Keratinocyte (primary cell): ENCODE measurements at places on chromosomes 12 and 14. TPM values are rescaled to one million over a fixed set of nuclear protein-coding genes. Genes with fewer than 3 reads are reported as not detected.

DNA sequence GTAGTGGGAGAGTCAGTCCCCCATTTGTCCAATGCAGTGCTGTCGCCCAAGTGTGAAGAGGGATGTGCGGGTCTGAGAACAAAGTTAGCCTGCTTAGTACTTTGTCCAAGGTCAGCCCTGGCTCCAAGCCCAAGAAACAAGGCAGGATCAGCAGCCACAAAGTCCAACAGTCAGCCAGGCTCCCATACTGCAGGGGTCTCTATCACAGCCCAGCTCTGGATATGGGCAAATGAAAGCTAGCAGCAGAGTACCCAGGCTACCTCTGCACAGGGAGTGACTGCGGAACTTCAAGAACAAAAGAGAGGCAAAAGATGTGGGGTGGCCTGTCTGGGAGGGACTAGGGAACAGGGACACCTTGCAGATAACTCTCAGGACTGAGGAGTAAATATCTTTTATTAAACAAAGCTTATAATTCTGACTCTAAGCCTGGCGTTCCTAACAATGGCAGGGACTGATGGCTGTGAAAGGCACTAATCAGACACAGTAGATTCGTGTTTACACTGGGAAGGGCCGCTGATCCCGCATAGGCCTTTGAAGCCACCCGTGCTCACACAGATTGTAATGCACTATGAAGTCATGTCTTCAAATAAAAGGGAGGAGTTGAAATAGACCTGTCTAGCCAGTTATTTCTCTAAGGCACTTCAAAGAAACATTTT, 91.0 kb upstream of the EEA1 start:
- DNase-seq: no peak

DNA sequence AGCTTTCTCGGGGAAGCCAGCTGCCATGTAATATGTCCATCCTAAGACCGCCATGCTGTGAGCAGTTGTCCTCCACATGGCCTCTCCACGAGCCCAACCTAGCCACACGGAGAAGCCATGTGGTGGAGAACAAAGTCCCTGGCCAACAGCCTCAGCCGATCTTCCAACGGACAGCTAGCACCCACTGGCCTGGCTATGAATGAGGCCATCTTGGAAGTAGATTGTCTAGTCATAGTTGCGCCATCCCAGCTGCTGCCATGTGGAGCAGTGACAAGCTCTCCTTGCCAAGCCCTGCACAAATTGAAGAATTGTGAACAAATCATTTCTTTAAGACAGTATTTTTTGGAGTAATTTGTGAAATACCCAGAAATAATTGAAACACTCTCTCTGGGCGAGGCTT, 49.3 kb upstream of the USP44 start:
- DNase-seq: no peak

GRCh38 chr12:1117970-1118563, 127.0 kb downstream of the ERC1 start:
- no peak for DNase-seq

- no peak for DNase-seq
Observed at GRCh38 chr12:38662829-38663228, 242.6 kb downstream of the CPNE8 start.

GRCh38 chr12:2998789-2999264, 39.6 kb downstream of the TEAD4 start:
- no peak for DNase-seq

The SLC25A47 gene
- polyA plus RNA-seq: not detected in 3 replicates

The ZNF385A gene
- polyA plus RNA-seq: 11.4 to 20.1 TPM (median 13.3 TPM) in 3 replicates

The BICDL1 gene
- polyA plus RNA-seq: 5.2 to 8.0 TPM (median 6.4 TPM) in 3 replicates

The OSBPL8 gene
- 24.7 to 33.7 TPM (median 25.1 TPM) in 3 replicates for polyA plus RNA-seq
